MCF 10A (cell line): ENCODE measurements at places on chromosomes 5 and 9. TPM values are rescaled to one million over a fixed set of nuclear protein-coding genes. Genes with fewer than 3 reads are reported as not detected.

DNA sequence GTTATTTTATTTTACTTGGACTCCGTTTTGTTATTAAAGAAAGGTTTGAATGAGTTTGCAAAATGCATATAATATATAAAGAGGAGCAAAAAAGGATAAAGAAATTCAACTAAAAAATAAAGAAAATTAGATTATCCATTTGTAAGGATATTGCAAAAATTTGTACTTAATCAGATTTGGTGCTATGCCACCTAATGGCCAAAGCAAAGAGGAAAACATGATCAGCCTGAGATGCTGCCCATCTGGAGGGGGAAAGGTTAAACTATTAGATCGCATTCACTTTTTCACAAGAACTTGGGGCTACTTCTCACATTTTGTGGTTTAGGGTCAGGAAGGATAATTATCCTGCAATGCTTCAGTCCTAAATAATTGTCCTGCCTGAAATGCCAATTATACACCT lies 350.6 kb downstream of the MLLT3 start:
- peaks cover 11% of the 10 kb centered on the region for H3K4me1 ChIP-seq
- no peaks in the 10 kb centered on the region for H3K36me3 ChIP-seq
- H3K27me3 ChIP-seq = no peaks in the 10 kb centered on the region
- no peak for DNase-seq
- H3K4me3 ChIP-seq = no peak overlapping the region
- H3K27ac ChIP-seq = no peak overlapping the region

The PCDHB4 gene
- 0.44 and 1.3 TPM in 2 replicates for total RNA-seq

The TAF1L gene
- total RNA-seq = not detected in 2 replicates

GRCh38 chr5:91528831-91529230 lies 145.7 kb upstream of the ARRDC3 start:
- no peaks in the 10 kb centered on the region for H3K27me3 ChIP-seq
- no peaks in the 10 kb centered on the region for H3K36me3 ChIP-seq
- H3K27ac ChIP-seq = no peak overlapping the region
- H3K4me3 ChIP-seq = no peak overlapping the region

DNA sequence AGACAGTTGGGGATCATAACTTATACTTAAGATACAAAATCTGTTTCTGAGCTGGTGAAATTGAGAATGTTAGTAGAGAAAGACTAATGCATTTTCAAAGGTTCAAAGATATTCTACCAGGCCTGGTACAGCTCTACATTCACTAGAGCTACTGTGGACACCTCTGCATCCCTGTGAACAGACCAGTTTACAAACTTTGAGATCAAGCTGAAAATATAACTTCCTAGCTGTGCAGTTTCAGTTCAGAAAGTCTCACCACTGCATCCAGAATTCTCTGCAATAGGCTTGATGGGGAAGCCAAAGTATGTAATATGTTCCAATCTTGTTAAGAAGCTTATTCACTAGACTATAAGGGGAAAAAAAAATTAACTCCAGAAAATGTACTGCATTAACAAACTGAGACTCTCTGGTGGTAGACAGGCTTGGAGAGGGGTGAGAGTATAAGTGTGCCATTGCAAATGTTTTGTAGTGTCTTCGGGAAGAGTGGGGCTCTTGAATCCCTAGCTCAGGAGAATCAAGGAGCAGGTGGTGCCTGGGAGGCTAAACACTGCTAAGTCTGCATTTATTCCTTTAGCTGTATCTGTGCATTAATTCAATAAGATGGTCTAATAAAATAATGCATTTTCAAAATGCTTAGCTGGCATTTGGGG lies 671.9 kb downstream of the NR2F1-AS1 start:
- no peaks in the 10 kb centered on the region for H3K27me3 ChIP-seq
- no peaks in the 10 kb centered on the region for H3K36me3 ChIP-seq
- H3K4me3 ChIP-seq = no peak overlapping the region

The EQTN gene
- not detected in 2 replicates for total RNA-seq

DNA sequence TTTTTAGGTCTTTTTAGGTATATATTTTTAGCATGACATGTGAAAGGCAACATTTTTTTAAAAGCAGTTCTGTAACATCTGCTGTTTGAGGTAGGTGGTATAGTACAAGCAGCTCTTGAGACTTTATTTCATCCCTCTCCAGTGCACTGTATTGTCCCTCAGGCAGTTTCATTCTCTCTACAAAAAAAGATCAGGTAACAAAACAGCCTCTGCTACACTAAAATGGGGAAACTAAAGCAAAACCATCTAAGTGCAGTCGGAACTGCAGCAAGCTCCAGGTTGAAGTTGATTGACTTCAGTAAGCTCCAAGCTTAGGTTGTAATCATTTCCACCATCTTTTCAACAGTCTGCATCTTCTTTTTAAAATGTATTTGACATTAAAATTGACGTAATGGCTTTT lies 195.6 kb downstream of the DEPDC1B start:
- no peak overlapping the region for H3K27ac ChIP-seq
- H3K4me1 ChIP-seq = no peaks in the 10 kb centered on the region
- H3K36me3 ChIP-seq = no peaks in the 10 kb centered on the region
- H3K27me3 ChIP-seq = peaks cover 63% of the 10 kb centered on the region

DNA sequence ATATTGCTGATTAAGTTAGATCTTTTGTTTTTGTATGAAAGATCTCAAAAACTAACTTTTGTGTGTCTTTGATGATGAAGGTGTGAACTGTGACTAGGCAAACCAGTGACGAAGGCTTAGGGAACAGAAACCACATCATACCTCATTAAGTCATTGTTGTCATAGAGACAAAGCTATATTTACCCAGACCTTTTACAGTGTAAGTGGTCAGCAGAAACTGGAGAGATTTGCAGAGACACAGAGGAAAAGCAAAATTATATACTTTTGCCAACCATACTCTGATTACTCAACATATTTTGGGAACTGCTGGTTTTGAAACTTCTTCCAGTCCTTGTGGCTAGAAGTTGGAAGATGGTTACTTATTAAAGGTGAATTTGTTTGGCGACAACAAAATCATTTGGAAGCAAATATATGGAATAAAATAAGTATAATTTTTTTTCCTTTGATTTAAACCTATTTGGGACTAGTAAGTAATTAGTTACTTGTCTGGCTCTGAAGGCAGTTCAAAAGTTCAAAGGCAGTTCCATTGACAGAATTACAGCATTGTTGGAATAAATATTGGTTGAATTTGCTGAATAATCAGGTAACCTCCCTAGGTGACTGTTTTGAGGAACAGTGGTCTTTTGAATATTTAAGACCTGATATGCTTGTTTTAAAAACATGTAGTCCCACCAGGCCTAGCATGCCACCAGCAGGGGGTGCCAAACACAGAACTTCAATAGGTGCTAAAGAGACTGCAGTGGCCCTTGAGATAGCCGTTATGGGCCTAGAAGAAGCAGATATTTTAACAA lies 103.8 kb downstream of the RPS23 start:
- H3K27me3 ChIP-seq = no peaks in the 10 kb centered on the region
- H3K4me3 ChIP-seq = no peak overlapping the region
- no peak overlapping the region for H3K27ac ChIP-seq
- no peaks in the 10 kb centered on the region for H3K4me1 ChIP-seq

- no peaks in the 10 kb centered on the region for H3K27me3 ChIP-seq
- DNase-seq = peak; percentile 92
- peaks cover 2% of the 10 kb centered on the region for H3K36me3 ChIP-seq
- H3K27ac ChIP-seq = no peak overlapping the region
- no peak overlapping the region for H3K4me3 ChIP-seq
Measured at GRCh38 chr5:127957183-127957582, 126.4 kb upstream of the SLC12A2 start.

DNA sequence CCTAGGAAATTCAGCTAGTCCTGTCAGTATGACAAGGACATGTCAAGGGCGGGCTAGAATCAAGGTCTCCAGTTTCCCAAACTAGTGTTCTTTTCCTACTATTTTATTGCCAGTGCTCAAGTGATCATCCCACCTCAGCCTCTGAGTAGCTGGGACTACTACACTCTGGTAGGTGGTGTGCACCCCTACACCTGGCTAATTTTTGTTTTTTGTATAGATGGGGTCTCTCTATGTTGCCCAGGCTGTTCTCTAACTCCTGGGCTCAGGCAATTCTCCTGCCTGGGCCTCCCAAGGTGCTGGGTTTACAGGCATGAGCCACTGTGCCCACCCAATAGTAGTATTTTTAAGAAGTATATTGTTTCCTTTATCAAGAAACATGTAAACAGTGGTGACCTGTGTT lies 54.0 kb downstream of the C9orf85 start:
- H3K36me3 ChIP-seq = peaks cover 13% of the 10 kb centered on the region
- H3K27me3 ChIP-seq = no peaks in the 10 kb centered on the region
- no peak overlapping the region for H3K4me3 ChIP-seq
- DNase-seq = no peak
- H3K4me1 ChIP-seq = no peaks in the 10 kb centered on the region

GRCh38 chr5:148884339-148885020 lies 58.1 kb downstream of the ADRB2 start:
- H3K4me1 ChIP-seq = peaks cover 3% of the 10 kb centered on the region
- DNase-seq = no peak
- H3K4me3 ChIP-seq = no peak overlapping the region
- H3K27ac ChIP-seq = no peak overlapping the region

DNA sequence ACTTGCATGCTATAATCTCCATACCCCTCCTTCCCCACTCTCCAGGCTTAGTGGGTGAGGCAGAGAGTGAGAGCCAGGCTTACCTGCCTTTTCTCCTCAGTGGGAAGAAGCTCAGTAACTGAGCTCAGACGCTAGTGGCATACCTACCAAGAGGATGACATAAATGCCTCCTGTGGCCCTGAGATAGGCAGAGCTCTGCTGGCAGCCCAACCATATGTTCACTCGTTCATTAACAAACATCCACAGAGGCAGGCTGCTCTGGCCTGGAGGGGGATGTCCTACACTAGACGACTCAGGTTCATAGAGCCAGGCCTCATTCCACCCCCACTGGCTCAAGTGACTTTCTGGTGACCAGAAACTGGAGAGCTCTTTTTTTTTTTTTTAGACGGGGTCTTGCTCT lies 81.3 kb downstream of the THBS4 start:
- H3K36me3 ChIP-seq = no peaks in the 10 kb centered on the region
- no peaks in the 10 kb centered on the region for H3K27me3 ChIP-seq
- no peak overlapping the region for H3K4me3 ChIP-seq
- no peak for DNase-seq
- H3K27ac ChIP-seq = no peak overlapping the region

The TMC1 gene
- not detected in 2 replicates for total RNA-seq

DNA sequence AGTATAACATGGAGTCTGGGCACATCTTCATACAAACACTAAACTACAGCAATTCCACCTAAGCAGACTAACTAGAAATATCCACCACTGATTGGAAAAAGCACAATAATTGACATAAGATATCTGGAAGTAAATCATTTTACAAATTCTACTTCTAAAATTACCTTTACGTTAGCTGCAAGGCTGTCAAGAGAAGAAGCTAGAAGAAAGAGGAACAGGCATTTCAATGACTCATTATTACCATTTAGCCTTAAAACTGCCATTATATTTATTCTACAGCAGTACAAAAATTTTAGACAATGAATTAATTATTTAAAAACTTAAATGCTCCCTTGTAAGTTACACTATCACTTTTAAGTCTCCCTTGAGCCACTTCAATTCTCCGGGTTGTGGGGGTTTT lies 43.4 kb upstream of the PLPP6 start:
- H3K4me1 ChIP-seq = peaks cover 9% of the 10 kb centered on the region
- H3K4me3 ChIP-seq = no peak overlapping the region
- no peaks in the 10 kb centered on the region for H3K36me3 ChIP-seq

GRCh38 chr9:112654282-112654681 lies 63.6 kb downstream of the INIP start:
- H3K4me1 ChIP-seq = no peaks in the 10 kb centered on the region
- H3K27me3 ChIP-seq = no peaks in the 10 kb centered on the region
- DNase-seq = no peak
- no peak overlapping the region for H3K4me3 ChIP-seq

The EIF4E1B gene
- total RNA-seq = not detected in 2 replicates

GRCh38 chr5:91598216-91598615 lies 215.1 kb upstream of the ARRDC3 start:
- DNase-seq = peak; percentile 9
- H3K4me3 ChIP-seq = no peak overlapping the region
- peaks cover 7% of the 10 kb centered on the region for H3K36me3 ChIP-seq

- DNase-seq = peak; percentile 77
- no peak overlapping the region for H3K27ac ChIP-seq
- H3K27me3 ChIP-seq = no peaks in the 10 kb centered on the region
- no peaks in the 10 kb centered on the region for H3K36me3 ChIP-seq
- H3K4me1 ChIP-seq = peaks cover 17% of the 10 kb centered on the region
Measured at GRCh38 chr5:148956477-148957385, 106.1 kb downstream of the SH3TC2 start.

DNA sequence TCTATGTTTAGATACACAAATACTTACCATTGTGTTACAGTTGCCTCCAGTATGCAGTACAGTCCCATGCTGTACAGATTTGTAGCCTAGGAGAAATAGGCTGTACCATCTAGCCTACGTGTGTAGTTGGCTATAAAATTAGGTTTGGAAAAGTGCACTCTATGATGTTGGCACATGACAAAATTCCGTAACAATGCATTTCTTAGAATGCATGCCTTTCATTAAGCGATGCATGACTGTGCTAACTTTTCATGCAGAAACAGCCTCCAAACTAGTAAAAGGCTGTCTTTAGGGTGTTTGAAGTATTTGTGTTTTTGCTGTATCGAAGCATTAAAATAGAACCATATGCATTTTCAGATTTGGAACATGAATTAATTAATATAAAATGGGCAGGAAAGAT lies 157.9 kb downstream of the RMI1 start:
- H3K4me1 ChIP-seq = peaks cover 29% of the 10 kb centered on the region
- H3K27ac ChIP-seq = no peak overlapping the region
- no peak for DNase-seq
- no peak overlapping the region for H3K4me3 ChIP-seq
- H3K36me3 ChIP-seq = peaks cover 6% of the 10 kb centered on the region
- H3K27me3 ChIP-seq = no peaks in the 10 kb centered on the region

DNA sequence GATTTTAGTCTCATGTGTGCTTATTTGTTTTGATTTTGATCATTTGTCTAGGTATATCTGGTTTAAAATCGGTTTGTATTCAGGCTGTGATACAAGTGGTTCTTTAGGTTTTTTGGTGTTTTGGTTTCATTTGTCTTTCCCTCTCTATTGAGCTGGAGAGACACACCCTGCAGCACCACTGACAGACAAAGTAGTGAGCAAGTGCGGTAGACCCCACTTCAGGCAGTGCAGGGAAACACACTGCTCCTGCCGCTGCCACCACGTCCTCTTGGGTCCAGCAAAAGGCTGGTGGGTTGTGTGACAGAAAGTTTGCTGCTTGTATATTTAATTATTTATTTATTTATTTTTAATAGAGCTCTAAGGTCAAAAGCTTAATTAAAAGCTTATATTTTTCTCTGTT lies 801.0 kb downstream of the NR2F1-AS1 start:
- peaks cover 5% of the 10 kb centered on the region for H3K4me1 ChIP-seq
- H3K27ac ChIP-seq = no peak overlapping the region
- no peaks in the 10 kb centered on the region for H3K27me3 ChIP-seq
- DNase-seq = no peak
- no peaks in the 10 kb centered on the region for H3K36me3 ChIP-seq

The GCNT1 gene
- 11.5 and 12.4 TPM in 2 replicates for total RNA-seq

GRCh38 chr5:55454282-55454681 lies 80.5 kb downstream of the PLPP1 start:
- H3K4me1 ChIP-seq = peaks cover 6% of the 10 kb centered on the region
- no peaks in the 10 kb centered on the region for H3K27me3 ChIP-seq
- H3K27ac ChIP-seq = no peak overlapping the region
- no peak overlapping the region for H3K4me3 ChIP-seq
